NCI-H1694 treated with DMSO at 0.1 percent for 48 hours (cell line): ENCODE measurements at places on chromosomes 6 and 20.

GRCh38 chr6:7134999-7135745, 27.4 kb downstream of the RREB1 start:
- no peak for DNase-seq

- DNase-seq = no peak
These were observed 27.6 kb upstream of the FRMD1 start for GRCh38 chr6:168106633-168107005.

- no peak for DNase-seq
These were observed 296.7 kb upstream of the FKBP1C start for GRCh38 chr6:62914530-62914929.

DNA sequence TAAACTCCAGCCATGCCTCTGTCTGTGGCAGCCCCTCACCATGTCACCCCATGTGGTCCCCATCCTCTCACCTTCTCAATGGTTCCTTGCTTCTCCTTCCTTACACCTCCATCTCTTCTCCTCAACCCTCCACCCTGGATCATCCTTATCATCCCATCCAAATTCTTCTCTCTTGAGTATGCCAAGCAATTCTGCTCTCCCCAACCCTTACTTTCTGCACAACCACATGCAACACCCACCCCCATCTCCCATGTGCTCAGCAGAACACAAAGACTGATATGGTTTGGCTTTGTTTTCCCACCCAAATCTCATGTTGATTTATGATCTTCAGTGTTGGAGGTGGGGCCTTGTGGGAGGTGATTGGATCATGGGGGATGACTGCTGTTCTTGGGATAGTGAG, 42.5 kb upstream of the RALY start:
- no peak for DNase-seq

DNA sequence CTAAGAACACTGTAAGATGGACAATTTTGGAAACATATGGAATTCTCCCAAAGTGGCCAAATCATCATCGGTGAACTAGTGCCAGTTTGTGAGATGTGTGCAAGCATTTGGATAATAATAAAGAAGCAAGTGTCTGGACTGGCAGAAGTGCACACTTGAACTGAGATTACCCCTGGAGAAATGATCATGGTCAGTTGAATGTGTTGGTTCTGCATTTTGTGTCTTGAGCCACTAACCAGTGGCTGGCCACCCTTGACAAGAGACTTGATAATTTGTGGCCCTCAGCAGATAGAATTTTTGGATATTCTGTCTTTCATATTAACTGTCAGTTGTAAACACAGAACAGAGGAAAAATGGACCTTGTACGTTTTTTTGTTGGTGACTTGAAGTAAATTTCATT, 37.4 kb downstream of the CITED2 start:
- no peak for DNase-seq

- DNase-seq = no peak
These were observed 121.1 kb downstream of the CDKAL1 start for GRCh38 chr6:20655317-20655716.

DNA sequence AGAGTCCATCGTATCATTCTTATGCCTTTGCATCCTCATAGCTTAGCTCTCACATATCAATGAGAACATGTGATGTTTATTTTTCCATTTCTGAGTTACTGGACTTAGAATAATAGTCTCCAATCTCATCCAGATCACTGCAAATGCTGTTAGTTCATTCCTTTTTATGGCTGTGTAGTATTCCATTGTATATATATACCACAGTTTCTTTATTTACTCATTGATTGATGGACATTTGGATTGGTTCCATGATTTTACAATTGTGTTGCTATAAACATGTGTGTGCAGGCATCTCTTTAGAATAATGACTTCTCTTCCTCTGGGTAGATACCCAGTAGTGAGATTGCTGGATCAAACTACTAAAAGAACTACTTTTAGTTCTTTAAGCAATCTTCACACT, 21.0 kb upstream of the TFB1M start:
- DNase-seq = no peak

GRCh38 chr20:11783102-11783850, 134.4 kb upstream of the BTBD3 start:
- DNase-seq = no peak

GRCh38 chr6:20400456-20401204, 1.0 kb upstream of the E2F3 start:
- DNase-seq = peak; percentile 56

GRCh38 chr20:22601361-22602141, 17.2 kb upstream of the FOXA2 start:
- no peak for DNase-seq

DNA sequence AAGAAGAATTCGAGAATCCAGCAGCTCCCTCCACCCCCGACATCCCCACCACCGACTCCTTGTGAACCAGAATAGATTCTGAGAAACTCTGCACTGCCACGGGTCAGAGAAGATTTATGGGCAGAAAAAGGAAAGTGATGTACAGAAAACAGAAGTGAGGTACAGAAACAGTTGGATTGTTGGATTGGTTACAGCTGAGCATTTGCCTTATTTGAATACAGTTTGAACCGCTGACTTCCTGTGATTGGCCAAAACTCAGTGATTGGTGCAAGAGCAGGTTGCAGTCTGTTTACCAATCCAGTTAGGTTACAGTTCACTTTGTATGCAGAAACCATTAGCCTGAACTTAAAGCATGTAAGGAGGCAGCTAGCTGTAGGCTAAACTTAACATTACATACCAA, 131.2 kb upstream of the HDDC2 start:
- DNase-seq = no peak

DNA sequence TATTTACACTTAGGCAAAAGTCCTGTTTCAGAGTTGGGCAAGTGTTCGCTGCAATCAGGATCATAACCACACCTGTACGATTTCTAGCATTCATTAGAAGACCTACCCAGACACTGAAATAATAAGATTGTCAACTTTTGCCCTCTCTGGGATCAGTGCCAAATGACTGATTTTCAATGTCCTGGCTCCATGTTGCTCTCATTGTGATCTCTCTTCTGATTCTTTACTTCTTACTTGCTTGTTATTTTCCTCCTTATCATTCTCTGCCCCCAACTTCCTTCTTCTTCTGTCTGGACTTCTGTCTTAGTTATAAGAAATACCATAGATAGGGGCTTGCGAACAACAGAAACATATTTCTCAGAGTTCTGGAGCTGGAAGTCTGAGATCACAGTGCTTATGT, 94.4 kb upstream of the BMP2 start:
- no peak for DNase-seq

- DNase-seq = no peak
These were observed 484.0 kb upstream of the SOX4 start for GRCh38 chr6:21109391-21110178.

- no peak for DNase-seq
These were observed 8.1 kb upstream of the HEY2 start for GRCh38 chr6:125741336-125741735.

DNA sequence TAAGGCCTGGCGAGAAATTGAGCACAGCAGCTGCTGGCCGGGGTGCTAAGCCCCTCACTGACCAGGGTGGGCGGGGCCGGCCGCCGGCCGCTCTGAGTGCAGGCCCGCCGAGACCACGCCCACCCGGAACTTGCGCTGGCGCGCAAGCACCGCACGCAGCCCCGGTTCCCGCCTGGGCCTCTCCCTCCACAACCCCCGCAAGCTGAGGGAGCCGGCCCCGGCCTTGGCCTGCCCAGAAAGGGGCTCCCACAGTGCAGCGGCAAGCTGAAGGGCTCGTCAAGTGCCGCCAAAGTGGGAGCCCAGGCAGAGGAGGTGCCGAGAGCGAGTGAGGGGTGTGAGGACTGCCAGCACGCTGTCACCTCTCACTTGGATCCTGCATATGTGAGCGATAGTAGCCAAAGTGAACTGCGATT, 251.2 kb downstream of the GJA1 start:
- no peak for DNase-seq

- no peak for DNase-seq
These were observed 224.9 kb upstream of the SYNCRIP start for GRCh38 chr6:85867595-85867994.

GRCh38 chr6:41343641-41344187, 8.3 kb downstream of the NCR2 start:
- DNase-seq = no peak

DNA sequence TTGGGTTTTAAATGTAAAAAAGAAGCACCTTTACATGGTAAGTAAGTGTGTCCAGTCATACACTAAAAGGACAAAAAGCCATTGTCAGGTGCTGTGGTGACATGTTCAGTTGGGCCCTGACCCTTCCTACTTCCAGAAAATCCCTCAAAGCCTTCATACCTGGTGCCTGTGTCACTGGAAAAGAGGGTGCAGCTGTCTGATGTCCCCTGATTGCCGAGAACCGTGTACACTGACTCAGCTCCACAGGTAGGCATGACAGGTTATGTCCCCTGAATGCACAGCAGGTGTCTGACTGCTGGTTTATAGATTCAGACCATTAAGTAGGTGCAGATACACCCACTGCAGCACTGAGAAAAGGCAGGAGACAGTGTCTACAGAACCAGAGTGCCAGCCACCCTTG, 99.1 kb downstream of the FOXC1 start:
- no peak for DNase-seq

- no peak for DNase-seq
These were observed 102.8 kb upstream of the PRSS16 start for GRCh38 chr6:27144740-27145079.

GRCh38 chr6:28252009-28252975, at the start of gene ZKSCAN4:
Gene ZKSCAN4 (minus strand): TSS chr6:28252269. CDS start chr6:28251980, 289 bp downstream.
- DNase-seq = peak; percentile 81

- no peak for DNase-seq
These were observed 121.3 kb upstream of the PTPRK start for GRCh38 chr6:128641703-128642102.

- no peak for DNase-seq
These were observed 207.6 kb downstream of the TBC1D7 start for GRCh38 chr6:13120483-13121482.
